Activated CD4-positive, alpha-beta T cell treated with anti-CD3 and anti-CD28 coated beads, Interleukin-10, Interleukin-2, amounts not matched to agents 100 ng/mL and 50 ng/mL, durations not matched to agents 16 hours and 8 hours (primary cell): ENCODE measurements at places on chromosomes 16 and 17.
A peak's percentile ranks its signal among the peaks of the same experiment; 100 is the strongest.

- DNase-seq: no peak
These were observed 78.5 kb upstream of the NACA2 start for GRCh38 chr17:61669522-61669921.

DNA sequence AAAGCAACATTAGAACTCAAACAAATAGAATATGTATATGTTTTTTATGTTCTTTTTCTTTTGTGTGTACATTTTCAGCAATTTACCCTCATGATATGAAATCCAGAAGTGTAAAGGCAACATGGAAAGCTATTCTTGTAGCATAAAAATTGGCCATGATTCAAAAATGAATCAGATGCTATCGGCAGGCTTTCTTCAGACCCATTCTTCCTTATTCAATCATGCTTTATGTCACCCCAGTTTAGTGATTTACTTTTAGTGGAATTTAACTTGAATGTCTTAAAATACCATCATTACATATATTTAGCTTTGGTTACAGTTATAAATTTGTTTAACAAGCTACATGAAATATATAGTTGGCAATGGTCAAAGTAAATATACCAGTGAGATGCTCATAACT lies 21.4 kb upstream of the SMIM36 start:
- DNase-seq: no peak

DNA sequence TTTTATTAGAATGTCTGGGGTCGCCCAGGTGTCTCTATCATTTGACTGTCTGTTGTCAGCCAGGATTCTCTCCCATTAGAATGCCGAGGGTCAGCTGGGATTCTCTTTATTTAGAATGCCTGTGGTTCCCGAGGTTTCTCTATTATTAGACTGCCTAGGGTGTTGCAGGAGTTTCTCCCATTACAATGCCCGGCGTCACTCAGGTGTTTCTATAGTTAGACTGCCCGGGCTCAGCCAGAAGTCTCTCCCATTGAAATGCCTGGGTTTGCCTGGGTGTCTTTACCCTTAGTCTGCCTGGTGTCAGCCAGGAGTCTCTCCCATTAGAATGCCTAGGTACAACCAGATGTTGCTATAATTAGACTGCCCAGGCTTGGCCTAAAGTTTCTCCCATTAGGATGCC lies 2252.0 kb downstream of the TP53TG3F start:
- no peak for DNase-seq

- DNase-seq: peak; percentile 84
These were observed 34.2 kb downstream of the RMI2 start for GRCh38 chr16:11379420-11379819.
